GM23338 (cell line): ENCODE measurements at places on chromosomes 16 and 17. TPM values are rescaled to one million over a fixed set of nuclear protein-coding genes. Genes with fewer than 3 reads are reported as not detected.
A peak's percentile ranks its signal among the peaks of the same experiment; 100 is the strongest.

DNA sequence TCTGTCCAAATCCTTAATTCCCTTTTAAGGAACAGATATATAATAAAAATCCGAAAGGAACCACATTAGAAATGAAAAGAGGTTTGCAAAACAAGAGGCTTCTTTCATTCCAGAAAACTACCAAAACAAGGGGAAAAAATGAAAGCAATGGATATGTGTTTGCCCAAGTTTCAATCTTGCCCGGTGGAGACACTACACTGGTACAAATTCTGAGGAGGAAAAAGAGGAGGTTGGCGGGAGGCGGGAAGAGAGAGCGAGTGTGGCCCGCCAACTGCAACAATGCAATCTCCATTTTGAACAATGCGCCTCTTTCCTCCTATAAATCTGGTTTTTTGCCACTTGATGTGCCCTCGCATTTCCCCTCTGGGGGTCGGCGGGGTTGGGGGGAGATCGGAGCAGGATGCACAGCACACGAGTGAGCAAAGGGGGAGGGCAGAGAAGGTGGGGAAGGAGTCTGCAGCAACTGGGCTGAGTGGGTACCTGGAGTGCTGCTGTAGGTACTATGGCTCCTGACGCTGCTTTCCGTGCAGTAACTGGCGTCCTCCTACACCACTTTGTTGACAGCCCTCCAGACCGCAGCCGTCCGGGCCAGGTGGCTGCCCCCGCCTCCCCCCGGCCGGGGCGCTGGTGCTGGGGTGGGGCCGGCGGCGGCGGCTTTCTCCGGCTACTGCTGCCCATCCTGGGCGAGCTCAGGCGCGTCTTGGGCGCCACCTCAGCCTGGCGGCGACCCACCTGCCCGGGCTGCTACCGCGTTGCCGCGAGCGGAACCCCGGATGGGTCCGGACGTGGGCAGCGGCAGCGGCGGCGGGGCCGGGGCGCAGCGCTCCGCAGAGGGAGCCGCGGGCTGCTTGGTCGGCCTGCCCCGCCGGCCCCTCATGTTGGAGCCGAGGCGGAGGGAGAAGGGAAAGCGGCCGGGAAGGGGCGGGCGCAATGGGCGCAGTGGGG lies 93.8 kb upstream of the PLEKHM1 start:
- peak; percentile 74 for DNase-seq

GRCh38 chr17:63181856-63182255 lies 215.8 kb downstream of the TANC2 start:
- DNase-seq = no peak

- peak; percentile 66 for DNase-seq
Measured at GRCh38 chr17:74923538-74924249, 379 bp upstream of the OTOP2 start.

DNA sequence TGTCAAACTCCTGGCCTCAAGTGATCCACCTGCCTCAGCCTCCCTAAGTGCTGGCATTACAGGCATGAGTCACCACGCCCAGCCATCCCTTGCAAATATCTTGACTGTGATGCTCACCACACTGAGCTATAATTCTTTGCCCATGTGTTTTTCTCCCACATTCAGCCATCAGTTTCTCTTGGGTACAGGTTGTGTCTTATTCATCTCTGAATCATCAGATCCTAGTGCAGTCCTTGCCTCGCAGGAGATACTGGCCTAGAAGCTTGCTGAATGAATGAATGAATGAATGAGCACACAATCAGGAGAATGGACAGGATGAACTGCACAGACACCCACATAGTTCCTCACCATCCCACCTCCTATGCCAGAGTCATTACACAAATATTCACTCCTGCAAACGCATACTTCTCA lies 24.4 kb upstream of the ETV4 start:
- no peak for DNase-seq

- no peak for DNase-seq
Measured at GRCh38 chr17:82844796-82845162, 5.0 kb upstream of the ZNF750 start.

DNA sequence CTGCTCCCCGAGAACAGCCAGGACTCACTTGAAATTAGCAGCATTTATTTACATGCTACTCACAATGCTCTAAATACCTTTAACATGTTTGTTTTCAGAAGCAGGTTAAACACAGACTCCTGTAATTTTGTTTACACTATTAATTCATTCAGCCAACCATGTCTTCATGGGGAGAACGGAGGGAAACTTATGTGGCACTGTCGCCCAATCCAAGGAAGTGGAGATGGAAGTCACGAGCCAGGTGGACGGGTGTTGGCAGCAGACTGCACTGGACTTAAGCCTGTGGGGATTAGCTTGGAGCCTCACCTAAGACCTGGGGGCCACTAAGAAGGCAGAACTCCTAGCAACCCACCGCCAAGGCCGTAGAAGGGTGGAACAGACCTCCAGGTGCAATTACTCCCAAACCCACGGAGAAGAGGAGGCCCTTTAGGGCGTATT lies 8.8 kb upstream of the GFAP start:
- DNase-seq = no peak

GRCh38 chr17:73325527-73325842 lies 13.7 kb upstream of the CDC42EP4 start:
- DNase-seq = peak; percentile 24

DNA sequence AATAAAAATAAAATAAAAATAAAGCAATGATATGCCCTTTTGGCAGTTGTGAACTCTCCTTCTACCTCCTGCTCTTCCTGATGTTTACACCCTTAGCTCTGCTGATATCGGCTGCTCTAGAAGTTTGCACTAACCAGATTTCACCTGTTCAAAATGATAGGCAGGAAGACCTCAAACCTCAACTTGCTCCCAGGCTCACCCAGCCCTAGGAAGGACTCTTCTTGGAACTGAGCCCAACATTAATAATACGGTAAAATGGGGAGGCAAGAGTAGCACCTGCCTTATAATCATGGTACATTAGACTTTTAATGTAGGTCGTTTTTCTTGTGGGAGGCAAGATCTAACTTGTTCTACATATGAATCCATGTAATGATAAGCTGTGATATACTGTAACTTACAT lies 61.2 kb upstream of the MED13 start:
- DNase-seq = no peak

DNA sequence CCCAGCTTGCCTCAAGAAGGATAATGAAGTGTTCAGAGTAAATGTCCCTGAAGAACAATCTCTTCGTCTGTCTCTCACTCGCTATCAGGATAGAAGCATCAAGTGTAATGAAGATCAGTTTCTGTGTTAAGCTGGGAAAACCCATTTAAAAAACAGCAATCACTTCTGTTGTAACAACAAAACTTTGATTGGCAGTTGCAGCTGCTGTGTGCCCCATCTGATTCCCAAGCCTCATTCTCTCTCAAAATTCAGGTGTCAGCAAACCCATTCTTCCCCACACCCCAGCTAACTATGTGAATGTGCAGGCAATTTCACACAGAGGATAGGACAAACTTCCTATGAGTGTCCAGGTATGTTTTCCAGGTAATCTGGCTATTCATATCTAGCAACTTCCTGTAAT lies 2.4 kb upstream of the HNF1B start:
- DNase-seq = no peak

DNA sequence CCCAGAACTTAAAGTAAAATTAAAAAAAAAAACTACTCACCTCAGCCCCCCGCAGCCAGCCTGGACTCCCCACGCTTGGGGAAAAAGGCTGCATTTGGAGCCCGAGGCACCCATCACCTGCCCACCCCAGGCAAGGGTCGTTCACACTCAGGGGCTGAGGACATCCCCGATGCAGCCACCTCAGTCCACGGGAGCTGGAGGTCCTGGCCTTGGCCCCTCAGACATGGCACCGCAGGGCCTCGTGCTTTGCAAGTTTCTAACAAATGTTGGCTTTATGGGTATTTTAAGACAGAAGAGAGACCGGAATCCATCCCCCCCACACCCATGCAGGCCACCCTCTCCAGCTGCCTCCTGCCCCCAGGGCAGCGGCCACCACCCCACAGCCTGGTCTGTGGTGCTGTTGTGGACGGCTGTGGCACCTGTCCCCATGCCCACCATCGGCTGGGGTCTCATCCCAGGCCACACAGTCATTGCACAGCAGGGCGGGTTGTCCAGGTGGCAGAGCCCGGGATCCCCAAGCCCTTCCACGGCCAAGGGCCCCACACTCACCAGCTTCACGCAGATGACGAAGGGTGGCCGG lies 116.4 kb upstream of the ZNF750 start:
- DNase-seq = no peak

GRCh38 chr16:89371386-89371785 lies 119.0 kb downstream of the ANKRD11 start:
- no peak for DNase-seq

DNA sequence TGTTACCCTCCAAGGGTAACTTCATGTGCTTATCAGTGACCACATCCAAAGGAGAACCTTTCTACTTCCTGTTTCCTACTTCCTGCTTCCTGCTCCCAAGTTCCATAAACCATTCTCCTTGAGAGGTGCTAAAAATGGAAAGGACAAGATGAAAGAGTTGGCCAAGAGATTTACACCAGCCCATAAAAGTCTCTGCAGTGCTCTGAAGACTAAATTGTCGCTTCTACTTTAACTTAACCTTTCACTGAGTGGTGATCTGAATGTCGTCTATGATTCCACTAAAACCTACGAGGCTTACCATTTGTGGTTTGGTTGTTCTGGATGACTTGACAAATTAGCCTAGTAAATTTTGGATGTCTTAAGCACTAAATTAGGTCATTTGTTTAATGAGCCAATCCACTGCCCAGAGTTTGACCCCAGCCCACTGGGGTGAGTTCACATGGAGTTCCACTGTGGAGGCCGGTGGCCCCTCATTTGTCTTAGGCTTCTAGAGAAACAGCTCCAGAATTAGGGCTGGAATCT lies 333.1 kb downstream of the FOXL1 start:
- DNase-seq = no peak

DNA sequence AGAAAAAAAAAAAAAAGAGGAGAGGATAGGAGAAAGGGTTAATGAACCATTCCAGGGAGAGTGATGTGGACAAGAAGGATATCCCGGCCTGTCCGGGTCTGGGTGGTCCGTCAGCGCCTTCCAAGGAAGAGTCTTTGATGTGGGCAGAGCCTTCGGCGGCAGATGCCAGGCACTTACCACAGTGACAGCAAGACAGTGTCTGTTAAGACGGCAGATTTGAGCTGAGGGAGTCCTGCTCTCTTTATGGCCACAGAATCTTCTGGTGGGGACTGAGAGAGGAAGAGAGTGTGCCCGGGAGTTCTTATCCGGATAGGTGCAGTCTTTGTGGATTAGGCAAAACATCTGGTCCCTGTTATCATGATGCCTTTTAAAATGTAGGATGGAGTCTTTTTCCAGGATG lies 95.2 kb downstream of the ZDHHC7 start:
- DNase-seq = no peak

- DNase-seq = no peak
Measured at GRCh38 chr17:14997290-14997689, 267.8 kb downstream of the PMP22 start.

DNA sequence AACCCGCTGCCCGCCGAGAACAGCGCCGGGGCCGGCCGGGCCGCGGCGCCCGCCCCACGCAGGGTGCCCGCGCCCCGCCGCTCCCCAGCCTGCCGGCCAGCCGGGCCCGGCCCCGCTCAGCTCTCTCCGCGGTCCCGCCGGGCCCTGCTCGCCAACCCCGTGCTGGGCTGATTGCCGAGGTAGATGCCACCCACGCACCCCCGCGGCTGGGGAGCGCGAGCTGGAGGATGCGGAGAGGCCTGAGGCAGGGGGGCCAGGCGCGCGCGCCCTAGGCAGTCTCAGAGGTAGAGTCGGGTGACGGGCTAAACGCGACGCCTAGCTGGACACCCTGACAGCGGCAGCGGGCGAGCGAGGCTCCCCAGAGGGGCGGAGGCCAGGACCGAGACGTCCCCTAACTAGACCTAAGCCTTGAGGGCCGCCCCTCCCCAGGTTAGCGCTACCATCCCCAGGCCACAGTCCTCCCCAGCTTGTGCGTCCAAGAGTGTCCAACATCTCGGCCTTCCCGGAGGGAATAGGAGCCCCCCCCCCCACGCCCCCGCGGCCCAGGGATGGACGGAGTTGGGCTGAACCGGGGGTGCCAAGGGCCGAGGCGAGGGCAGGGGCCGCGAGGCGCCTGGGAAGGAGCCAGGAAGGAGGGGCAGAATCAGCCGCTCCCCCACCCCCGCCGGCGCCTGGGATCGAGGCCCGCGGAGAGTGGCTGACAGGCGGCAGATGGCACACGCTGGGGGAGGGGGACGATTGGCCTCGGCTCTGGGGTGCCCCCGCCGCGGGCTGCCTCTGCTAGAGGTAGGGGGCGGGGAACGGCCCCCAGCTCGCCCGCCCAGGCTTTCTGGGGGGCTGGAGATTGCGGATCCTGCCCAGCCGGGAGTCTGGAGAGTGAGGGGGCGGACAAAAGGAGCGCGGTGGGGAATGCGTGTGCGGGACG lies 2.5 kb upstream of the ZNF423 start:
- peak; percentile 78 for DNase-seq

- DNase-seq = peak; percentile 59
Measured at GRCh38 chr16:59249011-59249410, 514.9 kb upstream of the GOT2 start.

DNA sequence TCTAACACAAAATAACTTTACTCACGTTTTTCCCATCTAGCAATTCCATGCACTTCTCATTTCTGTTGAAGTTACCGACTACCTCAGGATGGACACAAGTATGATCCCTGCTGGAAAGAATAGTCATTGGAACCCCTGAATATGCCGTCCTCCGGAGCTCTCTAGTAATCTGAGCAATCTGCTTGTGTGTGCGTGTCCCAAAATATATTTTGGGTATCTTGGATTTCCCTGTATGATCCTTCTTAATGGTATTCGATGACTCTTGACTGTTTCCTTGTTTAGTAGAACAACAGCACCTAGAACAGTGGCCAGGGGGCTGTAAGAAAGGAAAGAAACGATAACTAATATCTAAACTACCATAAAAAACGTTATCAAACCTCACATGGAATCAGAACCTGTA lies 54.9 kb downstream of the BRIP1 start:
- DNase-seq = no peak

DNA sequence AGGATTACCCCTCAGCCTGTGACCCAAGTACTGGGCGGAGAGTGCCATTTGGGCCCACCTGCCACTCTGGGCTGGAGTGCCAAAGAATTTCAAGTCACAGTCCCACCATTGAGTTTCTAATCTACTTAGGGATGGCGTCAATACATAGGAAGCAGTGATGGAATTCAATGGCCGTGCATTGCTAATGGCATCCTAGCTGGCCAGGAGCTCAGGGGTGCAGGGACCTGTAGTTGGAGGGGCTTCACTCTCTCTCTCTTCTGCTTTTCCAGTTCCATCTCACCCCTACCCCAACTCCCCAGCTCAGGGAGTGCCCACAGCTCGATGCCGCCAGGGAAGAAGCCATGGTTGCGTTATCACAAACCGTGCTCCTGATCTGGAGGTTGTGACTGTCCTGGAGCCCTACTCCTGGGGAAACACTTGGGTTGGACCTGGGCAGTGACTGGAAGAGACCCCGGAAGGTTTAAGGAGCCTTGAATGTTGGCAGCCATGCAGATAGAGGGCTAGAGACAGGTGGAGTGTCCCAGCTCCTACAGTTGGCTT lies 2.4 kb downstream of the MMP15 start:
- DNase-seq = no peak

GRCh38 chr16:17334096-17334495 lies 136.7 kb downstream of the XYLT1 start:
- DNase-seq = no peak

GRCh38 chr17:607361-608147 lies 107.1 kb downstream of the VPS53 start:
- no peak for DNase-seq

GRCh38 chr16:57045694-57046381 lies 46.5 kb upstream of the CPNE2 start:
- DNase-seq = peak; percentile 84

The TPSAB1 gene
- not detected in 2 replicates for polyA plus RNA-seq

The KCNJ2 gene
- 1.7 and 2.1 TPM in 2 replicates for polyA plus RNA-seq

The PRR15L gene
- polyA plus RNA-seq = 0.57 and 0.66 TPM in 2 replicates

The NPIPA2 gene
- polyA plus RNA-seq = 21.3 TPM in 2 replicates

The TMEM238L gene
- not detected in 2 replicates for polyA plus RNA-seq

The SHISA9 gene
- 7.5 and 10.4 TPM in 2 replicates for polyA plus RNA-seq

The TP53TG3F gene
- polyA plus RNA-seq = not detected in 2 replicates

The AOC2 gene
- 2.0 and 2.1 TPM in 2 replicates for polyA plus RNA-seq

The PRSS8 gene
- 59.2 and 65.3 TPM in 2 replicates for polyA plus RNA-seq

The WIPI1 gene
- 21.8 and 24.1 TPM in 2 replicates for polyA plus RNA-seq
